ENCODE measurements at places on chromosomes 4 and X. TPM values are rescaled to one million over a fixed set of nuclear protein-coding genes. Genes with fewer than 3 reads are reported as not detected.

The FAM149A gene
- 17.3 TPM for total RNA-seq

The TAF1 gene
- 31.0 TPM for total RNA-seq

The DAPP1 gene
- total RNA-seq = 11.5 TPM

The ABCB7 gene
- 22.1 TPM for total RNA-seq

The USO1 gene
- total RNA-seq = 56.2 TPM

The ABCD1 gene
- total RNA-seq = 9.8 TPM

The TREX2 gene
- total RNA-seq = 1.1 TPM

The TEX13D gene
- not detected for total RNA-seq

The CT47B1 gene
- total RNA-seq = not detected

The AIMP1 gene
- 20.8 TPM for total RNA-seq

The CHST7 gene
- total RNA-seq = 14.7 TPM

Measured in upper lobe of left lung (tissue), 6 donors.